Left renal pelvis (tissue), 4 donors: ENCODE measurements at places on chromosomes 4 and X.

GRCh38 chr4:83010111-83010521 lies 507 bp downstream of the LIN54 start:
- no peak for DNase-seq

- no peak for DNase-seq
Measured at GRCh38 chr4:17068392-17068791, 169.9 kb upstream of the LDB2 start.

- no peak for DNase-seq
Measured at GRCh38 chr4:138538743-138539142, 296.6 kb upstream of the SLC7A11 start.

- DNase-seq: no peak
Measured at GRCh38 chr4:139458543-139458942, 4.6 kb downstream of the RAB33B start.

DNA sequence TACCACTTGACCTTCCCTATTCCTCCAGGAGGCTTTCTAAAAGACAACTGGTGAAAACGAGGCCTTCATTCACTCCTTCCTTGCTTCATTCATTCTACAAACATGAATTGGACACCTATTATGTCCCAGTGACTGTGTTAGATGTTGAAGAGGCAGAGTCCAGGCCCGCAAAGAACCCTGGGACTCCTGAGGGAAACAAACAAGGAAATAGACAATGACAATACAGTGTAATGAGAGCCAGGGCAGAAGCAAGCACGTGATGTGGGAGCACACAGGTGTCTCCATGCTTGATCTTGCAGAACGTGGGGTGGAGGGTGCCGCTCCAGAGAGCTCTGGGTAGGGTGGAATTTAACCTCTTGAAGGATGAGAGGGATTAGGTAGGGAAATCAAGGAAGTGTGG lies 137.6 kb upstream of the KLF3 start:
- no peak for DNase-seq
